NCI-H1930 (cell line): ENCODE measurements at places on chromosomes 6 and 20.
A peak's percentile ranks its signal among the peaks of the same experiment; 100 is the strongest.

GRCh38 chr6:126959765-126960164, 158.7 kb upstream of the RSPO3 start:
- DNase-seq = no peak

DNA sequence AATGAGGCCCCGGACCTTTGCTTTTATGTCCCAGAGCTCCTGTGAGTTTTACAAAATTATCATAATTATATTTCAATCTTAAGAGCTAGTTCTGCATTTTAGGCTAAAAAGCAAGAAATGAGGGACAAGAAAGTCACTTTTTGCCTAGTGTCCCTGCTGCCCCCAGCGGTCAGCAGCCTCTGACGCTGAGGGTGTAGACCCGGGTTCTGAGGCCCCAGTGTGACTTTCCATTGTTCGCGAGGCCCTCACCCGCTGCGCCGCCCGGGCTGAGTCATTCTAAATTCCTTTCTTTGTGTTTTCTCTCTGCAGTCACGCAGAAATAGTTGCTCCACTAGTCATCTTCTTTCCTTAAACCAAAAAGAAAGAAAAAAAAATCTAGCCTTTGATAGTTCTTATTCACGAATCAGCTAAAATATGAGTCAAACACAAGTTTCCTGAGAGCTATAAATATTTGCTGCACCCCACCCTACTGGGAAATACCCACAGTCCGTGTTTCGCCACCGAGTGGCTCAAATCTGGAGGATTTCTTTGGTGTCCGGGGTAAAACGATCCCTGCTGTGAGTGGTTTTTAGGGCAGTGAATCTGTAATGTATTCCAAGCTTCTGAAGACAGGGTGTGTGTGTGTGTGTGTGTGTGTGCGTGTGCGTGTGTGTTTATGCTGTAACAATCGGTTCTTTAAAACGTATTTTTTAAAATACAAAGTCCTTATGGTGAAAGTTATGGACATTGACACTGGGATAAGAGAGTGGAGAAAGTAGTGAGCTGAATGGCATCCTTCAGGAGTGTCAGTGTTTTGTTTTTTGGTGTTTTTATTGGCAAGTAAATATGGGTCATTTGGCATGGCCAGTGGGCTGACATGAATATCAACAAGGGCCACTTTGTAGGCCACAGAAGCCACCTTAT, 59.7 kb upstream of the EEF1A1 start:
- DNase-seq = no peak

DNA sequence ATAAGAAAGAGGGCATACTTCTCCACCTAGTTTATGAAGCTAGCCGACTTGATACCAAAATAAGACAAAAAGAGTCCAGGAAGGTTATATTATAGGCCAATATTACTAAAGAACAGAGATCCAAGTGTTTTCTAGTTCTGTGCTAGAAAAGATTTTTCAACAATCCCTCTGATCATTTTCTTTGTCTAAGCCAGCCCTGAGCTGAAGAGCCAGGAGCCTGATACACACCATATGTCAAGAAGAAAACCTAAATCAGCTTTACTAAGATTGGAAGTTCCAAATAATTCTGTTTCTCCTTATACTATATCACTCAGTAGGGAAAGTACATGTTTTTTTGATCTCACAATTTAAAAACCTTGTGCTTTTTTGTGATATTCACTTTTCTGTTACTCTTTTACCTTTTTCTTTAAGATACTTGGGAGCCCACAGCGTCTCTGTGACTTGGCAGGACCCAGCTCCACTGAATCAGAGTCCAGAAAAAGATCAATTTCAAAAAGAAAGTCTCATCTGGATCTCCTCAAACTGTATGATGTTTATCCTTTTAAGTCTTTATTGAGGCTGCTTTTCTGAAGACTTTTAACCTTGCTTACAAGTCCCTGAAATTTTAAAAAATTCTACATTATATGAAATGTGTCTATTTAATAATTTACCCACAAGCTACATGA, 43.0 kb upstream of the PBOV1 start:
- no peak for DNase-seq

DNA sequence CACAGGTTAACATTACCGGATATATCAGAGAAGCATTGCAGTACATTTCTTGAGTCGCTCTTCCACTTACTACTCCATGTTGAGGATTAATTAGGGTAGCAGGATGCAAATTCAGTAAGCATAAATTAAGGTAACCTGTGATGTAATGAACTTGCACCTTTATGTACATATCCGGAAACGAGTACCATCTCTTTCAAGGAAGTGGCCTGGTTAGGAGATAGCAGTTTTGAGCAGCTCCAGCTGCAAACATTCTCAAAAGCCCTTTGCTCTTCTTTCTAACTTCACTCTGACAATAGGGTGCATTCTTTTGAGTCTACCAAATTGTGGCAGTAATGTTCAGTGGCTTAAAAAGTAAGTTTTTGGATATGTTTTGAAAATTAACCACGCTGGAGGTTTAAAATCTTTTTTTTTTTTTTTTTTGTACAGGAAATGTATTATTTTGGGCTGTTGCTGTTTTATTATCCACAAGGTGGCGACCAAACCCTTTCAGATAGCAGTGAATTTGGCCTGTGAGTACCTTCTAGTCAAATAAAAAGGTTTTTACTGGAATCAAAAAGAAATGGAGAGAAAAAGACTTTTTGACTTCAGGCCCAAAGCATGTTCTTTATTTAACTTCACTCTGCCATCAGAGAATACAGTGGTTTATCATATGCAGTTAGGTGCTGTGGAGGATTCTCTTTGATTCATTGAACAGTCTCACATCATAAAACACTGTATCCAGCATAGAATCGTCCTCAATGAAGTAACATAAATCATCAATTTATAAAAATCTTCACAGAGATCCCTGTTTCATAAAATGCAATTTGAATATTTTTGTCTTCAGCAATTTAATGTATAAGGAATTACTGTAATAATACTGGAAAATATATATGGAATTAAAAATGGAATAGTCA, 8.9 kb downstream of the FAM217B start:
- DNase-seq = peak; percentile 21

GRCh38 chr6:123030282-123030681, 34.2 kb downstream of the CLVS2 start:
- DNase-seq = no peak

GRCh38 chr20:1166948-1167720, 17.6 kb downstream of the TMEM74B start:
- no peak for DNase-seq

- no peak for DNase-seq
Measured at GRCh38 chr6:23327621-23328020, 758.3 kb downstream of the HDGFL1 start.

DNA sequence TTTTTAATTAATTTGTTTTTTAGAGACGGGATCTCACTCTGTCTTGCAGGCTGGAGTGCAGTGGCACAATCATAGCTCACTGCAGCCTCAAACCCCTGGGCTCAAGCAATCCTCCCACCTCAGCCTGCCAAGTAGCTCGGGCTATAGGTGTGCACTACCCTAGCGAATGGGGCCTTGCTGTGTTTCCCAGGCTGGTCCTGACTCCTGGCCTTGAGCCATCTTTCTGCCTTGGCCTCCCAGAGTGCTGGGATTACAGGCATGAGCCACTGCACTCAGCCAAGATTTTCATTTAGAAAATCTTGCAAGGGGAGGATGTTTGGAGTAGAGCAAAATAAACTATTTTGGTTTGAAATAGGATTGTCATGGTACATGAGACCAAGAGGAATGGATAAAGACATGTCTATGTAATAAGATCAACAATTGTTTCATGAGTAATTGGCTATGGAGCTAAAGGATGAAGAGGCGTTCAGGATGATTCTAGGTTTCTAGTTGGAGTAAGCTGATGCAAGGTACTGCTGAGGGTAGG, 237.8 kb downstream of the UST start:
- DNase-seq = no peak

DNA sequence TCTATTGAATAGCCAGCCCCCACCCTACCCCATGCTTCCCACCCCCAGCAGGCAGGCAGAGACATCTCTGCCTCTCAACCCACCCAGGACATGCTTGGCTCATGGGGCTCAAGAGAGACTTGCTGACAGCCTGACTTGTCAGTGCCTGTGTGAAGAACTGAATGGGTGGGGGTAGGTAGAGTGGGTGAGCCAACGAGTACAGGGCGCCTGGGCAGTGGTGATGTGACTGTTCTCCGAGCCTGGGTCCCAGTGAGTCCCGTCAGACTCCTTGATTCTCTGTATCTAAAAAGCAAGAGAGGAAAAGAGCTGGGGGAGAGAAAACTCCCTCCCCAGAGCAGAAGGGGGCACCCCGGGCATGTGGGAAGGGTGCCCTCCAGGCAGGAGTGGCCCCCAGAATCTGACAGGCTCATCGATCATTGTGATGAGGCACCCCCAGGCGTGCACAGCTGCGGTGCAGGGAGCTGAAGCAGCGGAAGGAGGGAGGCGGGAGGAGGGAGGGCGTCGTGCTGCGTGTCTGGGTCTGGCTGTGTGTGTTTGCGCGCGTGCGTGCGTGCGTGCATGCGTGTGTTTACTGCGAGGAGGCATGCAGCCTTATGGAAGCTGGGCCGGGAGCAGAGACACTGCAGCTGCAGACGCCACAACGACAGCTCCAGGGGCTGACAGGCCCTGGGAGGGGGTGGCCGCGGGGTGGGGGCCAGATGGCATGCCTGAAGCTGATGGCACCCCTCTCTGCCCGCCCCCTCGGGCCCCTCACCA, 40.2 kb downstream of the FOXP4 start:
- no peak for DNase-seq

- no peak for DNase-seq
Measured at GRCh38 chr6:50271266-50271665, 221.5 kb upstream of the DEFB112 start.

DNA sequence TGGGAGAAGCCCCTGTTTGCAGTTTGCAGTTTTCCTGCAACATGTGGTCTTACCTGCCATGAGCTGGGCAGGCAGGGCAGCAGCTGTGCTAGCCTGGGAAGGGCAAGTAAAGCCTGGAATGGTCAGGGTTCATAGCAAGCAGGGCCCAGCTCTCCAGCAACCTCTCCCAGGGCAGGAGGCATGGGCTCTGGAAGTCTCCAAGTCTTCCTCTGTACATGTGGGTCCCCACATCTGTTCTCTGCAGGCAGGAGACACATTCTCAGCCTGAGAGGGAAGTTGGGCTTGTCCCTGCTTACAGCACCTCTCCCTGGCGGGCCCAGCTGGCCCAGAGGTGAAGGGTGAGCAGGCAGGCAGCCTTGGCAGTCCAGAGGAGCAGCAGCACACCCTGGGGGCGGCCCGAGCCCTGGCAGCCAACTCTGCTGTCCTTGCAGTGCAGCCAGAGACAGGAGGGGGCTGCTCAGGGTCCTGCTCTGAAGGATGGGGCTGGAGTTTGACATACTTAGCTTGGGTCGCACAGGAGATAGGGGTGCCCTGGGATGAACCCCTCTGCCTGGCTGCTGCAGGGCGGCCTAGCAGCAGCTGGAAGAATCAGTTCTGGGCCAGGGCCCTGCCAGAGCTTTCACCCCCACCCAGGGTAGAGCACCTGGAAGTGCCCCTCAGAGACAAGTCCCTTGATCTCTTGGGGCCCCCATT, 176.0 kb downstream of the MRPL14 start:
- DNase-seq = peak; percentile 15
